ENCODE measurements at places on chromosomes 4 and X. TPM values are rescaled to one million over a fixed set of nuclear protein-coding genes. Genes with fewer than 3 reads are reported as not detected.

DNA sequence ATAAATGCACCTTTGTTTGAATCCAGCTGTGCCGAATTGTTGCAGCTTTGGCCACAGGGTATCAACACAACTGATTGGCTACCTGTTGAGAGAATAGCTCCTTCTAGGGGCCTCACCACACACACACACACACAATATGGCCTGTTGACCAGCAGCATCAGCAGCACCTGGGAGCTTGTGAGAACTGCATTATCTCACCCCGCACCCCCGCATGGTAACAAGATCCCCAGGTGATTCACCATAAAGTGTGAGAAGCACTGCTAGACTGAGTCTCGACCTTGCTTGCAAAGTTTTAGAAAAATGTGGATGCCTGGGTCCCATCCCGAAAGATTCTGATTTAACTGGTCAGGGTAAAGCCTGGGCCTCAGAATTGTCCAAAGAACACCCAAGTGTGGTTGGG, 176.9 kb upstream of the PRPS2 start:
- no peak for DNase-seq

GRCh38 chrX:31609130-31609529, 537.3 kb upstream of the FTHL17 start:
- no peak for DNase-seq

DNA sequence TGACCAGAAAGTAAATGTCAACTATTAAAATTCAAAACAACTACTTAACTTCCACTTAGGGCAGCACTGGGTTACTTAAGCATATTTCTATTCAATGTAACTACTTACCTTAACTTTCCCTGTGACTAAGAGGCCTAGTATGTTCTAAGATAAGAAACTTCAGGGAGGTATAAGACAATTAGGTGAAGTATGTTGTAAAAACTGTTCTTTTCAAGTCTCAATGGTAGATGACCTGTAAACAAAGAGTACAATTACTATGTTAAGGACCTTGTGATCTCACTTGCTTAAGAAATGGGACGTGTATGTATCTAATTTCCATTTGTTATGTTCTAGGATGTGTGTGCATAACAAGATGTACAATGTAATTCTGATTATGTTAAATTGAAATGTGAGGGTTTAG, 960.5 kb downstream of the CCSER1 start:
- DNase-seq, result no peak

DNA sequence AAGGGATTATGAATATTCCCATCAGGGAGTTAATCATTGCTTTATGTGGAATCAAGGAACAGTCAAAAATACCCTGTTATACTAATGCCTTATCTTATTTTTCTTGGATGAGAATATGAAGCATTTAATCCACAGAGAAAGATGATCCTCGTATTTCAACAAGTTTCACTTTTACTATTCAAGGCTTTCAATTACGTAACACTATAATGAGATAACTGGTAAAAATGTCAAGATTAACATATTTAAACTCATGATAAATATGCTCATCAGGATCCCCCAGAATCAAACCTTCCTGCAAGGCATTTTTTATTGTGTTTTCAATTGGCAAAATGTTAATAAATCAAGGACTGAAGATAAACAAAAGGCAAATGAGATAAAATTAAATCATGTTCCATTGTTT, 5.1 kb downstream of the ZXDA start:
- DNase-seq, result no peak

The SLC9B1 gene
- 0.79 TPM for total RNA-seq

GRCh38 chrX:78314561-78314960, 12.8 kb downstream of the CYSLTR1 start:
- DNase-seq, result no peak

The CCNQ gene
- 19.2 TPM for total RNA-seq

The ZCCHC18 gene
- 5.1 TPM for total RNA-seq

DNA sequence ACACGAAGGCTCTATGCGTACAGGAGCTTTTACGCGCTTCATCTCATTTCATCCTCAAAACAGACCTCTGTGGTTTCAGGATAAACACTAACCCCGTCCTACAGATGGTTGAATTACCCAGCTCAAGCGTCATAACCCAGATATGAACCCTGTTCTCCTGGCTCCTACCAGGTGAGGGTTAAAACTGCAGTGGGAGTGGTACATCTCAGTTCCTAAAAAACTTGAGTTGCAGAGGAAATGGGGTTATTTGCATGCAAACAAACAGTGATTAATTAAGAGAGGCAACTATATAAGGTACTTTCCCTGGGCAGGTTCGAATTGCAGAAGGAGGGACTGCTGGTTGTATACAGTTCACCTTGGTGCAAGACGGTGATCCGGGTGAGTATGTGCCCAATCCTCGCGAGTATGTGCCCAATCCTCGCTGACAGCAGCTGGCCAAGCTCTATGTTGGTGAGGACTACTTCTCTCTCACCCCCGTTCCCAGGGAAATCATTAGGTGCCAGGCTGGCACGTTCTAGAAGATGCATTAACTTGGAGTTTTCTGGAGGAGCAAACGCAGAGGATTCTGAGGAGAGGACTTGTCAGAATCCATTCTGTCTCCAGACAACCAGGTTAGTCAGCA, 72.6 kb downstream of the FHDC1 start:
- DNase-seq, result no peak

GRCh38 chrX:17440258-17440657, 65.3 kb downstream of the NHS start:
- no peak for DNase-seq

GRCh38 chr4:165393051-165393450, 14.2 kb downstream of the CPE start:
- no peak for DNase-seq

GRCh38 chr4:36385951-36386571, 104.6 kb downstream of the DTHD1 start:
- DNase-seq, result no peak

- no peak for DNase-seq
Measured at GRCh38 chrX:13377550-13377934, 57.7 kb upstream of the ATXN3L start.

The ITGB1BP2 gene
- total RNA-seq, result 5.8 TPM

DNA sequence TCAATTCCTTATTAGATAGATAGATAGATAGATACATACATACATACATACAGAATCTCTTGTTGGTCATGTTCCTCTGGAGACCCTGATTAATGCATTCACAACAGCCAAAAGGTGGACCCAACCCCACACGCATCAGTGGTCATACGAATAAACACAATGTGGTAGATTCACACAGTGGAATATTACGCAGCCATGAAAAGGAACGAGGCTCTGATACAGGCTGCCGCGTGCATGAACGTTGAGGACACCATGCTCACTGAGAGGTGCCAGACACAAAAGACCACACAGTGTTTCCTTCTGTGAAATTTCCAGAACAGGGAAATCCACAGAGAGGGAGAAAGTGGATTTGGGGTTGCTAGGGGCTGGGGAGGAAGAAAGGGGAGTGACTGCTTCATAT, 136.7 kb downstream of the CRLF2 start:
- no peak for DNase-seq

DNA sequence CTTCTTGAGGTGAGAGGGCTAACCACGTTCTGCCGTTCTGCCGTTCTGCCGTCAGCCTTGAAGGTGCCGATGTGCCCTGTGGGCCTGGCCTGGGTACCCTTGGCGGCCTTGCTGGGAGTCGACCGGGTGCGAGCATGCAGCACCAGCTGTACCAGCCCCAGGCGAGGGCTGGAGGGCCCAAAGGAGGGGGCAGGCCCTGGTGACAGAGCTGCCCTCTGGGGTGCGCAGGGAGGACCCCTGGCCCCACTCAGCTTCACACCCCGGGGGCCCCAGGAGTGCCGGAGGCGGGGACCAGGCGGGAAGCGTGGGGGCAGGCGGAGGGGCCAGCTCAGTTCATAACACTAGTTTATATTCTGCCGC, 22.1 kb downstream of the UVSSA start:
- DNase-seq, result no peak

The KDR gene
- total RNA-seq, result 0.33 TPM

The REST gene
- 95.7 TPM for total RNA-seq

Measured in progenitor cell of endocrine pancreas (in vitro differentiated cells).